ENCODE measurements at places on chromosomes 3 and 15.

DNA sequence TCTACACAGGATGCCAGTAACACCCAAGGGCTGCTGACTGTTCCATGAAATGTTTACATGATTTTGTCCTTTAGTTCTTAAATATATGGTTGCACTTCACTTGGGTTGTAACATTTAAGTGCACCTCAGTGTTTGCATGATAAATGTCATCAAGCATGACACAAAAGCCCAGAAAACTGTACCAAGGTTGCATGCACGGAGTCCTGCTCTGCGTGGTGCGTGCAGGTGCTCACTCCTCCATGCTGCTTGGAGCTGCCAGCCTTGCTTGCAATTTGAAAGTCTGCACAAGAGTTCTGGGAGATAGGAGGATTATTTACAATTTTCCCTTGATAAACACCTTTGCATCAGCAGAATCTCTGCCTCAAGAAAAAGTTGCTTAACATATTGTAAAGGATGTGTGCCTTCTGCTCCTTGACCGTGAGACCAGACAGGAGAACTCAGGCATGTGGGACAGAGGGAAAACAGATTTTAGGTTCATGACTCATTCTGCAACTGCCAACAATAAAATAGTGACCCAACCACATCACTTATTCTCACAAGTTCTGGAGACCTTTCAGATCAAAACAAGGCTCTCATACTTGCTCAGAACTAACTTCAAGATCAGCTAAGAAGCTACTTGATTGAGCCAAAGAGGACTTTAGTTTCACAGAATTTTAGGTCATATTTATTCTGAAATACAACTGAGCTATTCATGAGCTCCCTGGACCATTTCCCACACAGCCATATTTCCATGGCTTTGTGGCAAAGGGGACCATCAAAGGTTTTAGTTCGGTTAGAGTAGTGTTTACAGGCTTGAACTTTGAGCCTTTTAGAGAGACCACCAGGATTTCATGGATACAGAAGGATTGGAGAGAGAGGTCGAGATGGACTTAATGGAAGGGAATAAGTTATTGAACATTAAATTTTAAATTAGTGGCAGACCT is 128.4 kb upstream of the ZBED2 start:
- no peak for DNase-seq

DNA sequence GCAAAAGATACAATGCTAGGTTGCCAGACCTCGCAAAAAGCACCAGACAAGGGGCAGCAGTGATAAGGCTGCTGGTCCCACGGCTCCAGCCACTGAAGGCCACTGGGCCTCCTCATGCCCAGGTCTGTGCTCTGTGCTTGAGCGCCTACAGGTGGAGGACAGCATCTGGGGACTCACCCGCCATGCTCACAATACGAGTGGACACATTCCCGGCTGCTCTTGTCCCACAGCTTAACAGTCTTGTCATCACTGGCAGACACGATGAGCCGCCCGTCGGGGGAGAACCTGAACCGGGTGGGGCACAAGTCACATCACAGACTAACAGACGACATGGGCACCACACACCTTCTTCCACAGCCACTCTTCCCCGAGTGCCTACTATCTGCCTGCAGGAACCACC is 7.4 kb downstream of the POC1A start:
- DNase-seq = no peak

DNA sequence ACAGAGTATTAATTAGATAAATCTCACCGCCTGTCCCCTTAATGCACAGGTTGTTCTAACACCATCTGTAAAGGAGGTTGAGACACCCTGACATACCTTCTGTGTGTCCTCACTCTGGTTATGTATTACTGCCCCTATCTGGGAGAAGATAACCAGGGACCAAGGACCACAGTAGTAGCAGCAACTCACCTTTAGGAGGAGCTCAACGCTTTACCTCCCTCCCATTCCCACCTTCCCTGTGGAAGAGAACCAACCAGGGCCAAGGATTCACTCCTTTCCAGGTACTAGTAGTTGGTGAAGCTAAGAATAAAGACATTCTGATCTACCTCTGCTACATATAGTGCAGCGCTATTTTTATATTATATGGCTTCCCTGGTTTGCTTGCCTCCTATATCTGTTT is 232.6 kb downstream of the MEX3B start:
- DNase-seq = no peak

DNA sequence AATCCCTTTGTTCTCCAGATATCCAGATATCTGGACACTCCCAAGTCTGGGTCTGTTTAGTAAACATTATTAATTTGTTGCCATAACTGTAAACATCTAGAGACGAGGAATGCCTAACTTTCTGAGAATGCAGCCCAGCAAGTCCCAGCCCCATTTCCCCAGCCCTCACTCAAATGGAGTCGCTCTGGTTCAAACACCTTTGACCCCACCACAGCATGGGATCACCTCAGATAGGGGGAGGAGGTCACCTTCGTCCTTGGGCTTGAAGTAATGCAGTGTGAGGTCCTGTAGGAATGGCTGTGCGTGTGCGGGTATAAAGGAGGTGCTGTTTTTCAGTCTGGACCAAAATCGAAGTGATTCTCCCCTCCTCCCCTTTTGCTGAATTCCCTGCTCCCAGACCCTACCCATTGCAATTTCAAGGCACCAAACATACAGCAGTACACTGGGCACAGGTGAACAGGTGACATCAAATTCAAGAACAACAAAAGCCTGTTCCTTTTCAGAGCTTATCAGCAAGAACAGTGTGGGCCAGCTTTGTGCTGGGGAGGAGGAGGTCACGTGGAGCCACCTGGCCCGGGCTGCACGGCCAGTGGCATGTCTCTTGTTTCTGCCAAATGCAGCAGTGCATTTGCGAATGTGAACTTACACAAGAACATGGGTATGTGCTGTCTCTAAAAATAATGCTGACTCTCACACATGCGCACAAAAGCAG is 57.5 kb upstream of the TRPM1 start:
- no peak for DNase-seq

DNA sequence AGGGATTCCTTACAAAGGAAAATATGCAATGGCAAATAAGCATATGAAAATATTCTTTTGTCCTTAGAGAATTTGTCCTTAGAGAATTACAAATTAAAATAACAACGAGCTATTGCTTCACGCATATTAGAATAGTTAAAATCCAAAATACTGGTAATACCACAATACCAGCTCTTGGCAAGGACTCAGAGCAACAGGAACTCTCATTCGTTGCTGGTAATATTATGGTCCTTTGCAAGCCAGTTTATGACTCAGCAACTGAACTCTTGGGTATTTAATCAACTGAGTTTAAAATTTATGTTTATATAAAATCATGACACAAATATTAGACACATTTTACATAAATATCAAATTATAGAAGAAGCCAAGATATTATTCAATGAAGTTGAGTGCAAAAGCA is 1730.4 kb downstream of the SI start:
- DNase-seq = no peak

GRCh38 chr15:63970621-63971426 is 75.5 kb downstream of the DAPK2 start:
- DNase-seq = no peak

- DNase-seq = no peak
Measured at GRCh38 chr3:42752441-42752840, 20.6 kb downstream of the CCDC13 start.

- no peak for DNase-seq
Measured at GRCh38 chr15:73934281-73934680, 8.0 kb downstream of the LOXL1 start.

- no peak for DNase-seq
Measured at GRCh38 chr15:94487635-94488034, 256.3 kb downstream of the MCTP2 start.

DNA sequence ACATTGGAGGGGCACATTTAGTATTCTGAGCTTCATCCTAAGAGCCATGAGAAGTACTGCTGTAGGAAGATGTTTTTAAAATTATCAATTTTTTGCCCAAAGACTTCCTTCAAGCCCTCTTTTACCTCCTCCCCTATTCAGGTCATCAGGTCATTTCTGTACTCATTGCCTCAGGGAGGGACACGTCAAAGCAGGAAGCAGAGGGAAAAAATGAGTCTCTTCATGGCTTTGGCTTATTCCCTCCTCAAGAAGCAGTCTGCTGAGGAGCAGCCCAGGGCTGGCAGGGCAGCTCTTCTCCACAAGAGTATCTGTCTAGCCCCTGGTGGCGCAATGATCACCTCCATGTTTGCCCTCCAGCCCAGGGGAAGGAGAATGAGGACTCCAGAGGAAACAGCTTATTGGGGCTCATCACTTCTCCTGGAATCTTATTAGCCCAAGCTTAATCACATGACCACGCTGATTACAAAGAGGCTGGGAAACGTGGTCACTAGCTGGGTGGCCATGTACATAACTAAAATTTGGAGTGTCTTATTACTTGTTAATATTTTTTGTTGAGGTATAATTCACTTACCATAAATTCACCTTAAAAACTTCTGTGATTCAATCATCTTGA is 44.2 kb upstream of the GATA2 start:
- no peak for DNase-seq

DNA sequence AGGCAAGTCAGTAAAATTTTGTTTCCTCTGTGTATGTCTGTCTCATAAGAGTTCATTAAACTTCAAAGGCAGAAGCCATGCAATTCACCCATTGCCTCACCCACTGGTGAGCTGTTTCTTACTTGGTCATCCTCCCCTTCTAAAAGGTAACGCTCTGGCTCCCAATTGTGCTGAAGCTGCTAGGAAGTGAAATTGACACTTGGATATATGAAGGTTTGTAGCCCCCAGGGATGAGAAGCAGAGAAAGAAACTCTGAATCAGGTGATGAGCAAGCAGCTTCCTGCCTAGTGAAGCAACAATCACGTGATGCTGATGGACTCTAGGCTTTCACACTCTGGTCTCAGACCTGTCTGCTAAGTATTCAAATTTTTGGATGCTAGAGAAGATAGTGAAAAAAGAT is 70.7 kb downstream of the CD200R1L start:
- DNase-seq = no peak

DNA sequence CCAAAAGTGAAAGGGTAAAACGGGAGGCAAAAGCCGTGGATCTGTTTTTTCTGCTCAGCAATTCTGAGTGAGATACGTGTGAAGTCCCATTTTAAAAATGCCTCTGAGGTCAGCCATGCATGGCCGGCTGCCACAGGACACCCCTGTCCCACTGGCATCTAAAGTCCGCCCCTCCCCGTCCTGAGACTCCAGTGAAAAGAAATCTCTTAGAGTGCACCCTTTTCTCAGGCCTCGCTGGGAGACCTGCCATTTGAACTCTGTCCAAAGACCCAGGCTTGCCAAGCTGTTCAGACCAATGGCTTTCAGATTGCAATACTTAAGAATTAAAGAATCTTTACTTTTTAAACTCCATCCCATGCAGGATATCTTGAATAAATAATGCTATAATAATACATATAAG is 61.0 kb upstream of the SLC24A5 start:
- no peak for DNase-seq

DNA sequence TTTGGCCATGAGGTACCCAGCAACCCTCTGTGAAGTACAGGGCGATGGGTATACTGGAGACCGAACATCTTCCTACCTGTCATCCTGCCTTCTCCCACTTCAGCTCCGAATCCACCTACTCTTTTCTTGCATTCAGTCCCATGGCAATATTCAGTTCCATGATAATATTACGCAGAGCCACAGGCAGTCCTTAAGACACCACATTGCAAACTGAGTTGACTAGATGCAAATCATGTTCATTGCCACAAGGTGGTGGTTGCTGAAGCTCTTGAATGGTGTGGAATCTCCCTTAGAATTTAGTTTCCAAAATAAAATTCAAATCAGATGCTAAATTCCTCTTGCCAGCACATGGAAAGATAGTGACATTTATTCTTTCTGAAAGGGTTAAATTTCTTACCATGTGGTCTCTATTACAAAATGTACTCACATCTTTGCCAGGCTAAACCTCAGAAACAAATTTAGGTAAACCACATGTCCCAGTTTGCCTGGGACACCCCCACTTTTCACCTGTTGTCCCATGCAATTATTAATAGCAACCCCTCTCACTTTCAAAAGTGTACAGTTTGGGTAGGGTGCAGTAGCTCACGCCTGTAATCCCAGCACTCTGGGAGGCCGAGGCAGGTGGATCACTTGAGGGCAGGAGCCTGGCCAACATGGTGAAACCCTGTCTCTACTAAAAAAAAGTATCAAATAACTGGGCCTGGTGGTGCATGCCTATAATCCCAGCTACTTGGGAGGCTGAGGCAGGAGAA is 1.7 kb upstream of the NME9 start:
- no peak for DNase-seq

- DNase-seq = no peak
Measured at GRCh38 chr3:23889386-23889785, 27.4 kb downstream of the NKIRAS1 start.

GRCh38 chr15:49619226-49619625 is 1.4 kb downstream of the FAM227B start:
- DNase-seq = no peak

DNA sequence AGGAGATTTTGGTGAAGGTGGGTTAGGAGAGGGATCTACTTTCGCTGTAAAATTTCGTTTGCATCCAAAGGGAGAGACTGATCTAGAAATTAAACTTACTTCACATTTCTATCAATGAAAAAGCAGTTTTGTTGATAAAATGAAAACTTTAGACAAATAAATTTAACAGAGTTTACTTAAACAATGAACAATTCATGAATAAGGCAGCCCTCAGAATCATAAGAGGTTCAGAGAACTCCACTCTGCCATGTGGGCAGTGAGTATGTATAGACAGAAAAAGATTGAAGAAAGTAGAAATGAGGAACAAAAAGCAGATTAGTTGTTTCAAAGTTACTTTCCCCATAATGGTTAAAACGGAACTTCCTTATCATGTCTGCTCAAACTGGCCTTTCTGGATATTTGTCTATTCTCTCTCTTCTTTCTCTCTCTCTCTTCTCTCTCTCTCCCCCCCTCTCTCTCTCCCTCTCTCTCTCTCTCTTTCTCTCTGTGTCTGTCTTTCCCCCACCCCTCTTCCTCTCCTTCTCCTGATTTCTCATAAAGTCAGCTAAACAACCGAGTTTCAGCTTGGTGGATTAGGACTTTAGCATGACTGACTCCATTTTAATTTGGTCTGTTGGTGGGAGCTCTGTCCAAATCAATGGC is 248.9 kb downstream of the TJP1 start:
- no peak for DNase-seq

DNA sequence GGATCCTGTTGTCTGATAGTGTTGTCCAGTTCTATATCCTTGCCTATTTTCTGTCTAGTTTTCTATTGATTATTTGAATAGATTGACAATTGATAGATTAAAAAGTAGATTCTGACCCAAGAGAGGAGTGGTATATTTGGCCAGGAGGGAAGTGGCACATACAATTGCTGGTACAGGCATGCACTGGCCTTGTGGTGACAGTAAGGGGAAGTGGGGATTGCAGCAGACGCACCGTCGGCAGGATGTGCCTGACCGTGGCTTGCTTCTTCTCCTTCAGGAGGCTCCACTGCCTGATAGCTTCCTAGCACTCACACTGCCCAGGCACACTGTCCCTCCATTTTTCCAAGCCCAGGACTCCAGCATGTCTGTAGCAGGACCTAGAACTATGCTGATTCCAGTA is 10.5 kb downstream of the GABRG3 start:
- no peak for DNase-seq

- DNase-seq = no peak
Measured at GRCh38 chr3:193400304-193400703, 21.8 kb upstream of the ATP13A5 start.

Measured in stimulated activated CD8-positive, alpha-beta memory T cell treated with anti-CD3 and anti-CD28 coated beads, Interleukin-4, amount 100 ng/mL, for 1 hour (primary cell).